Fibroblast of gingiva (primary cell): ENCODE measurements at places on chromosomes 4 and X.

GRCh38 chr4:6041800-6042199 lies 23.6 kb upstream of the C4orf50 start:
- DNase-seq: no peak

GRCh38 chrX:118660085-118660484 lies 67.3 kb upstream of the IL13RA1 start:
- DNase-seq: no peak

GRCh38 chrX:12868747-12869146 lies 1.9 kb downstream of the TLR7 start:
- DNase-seq: no peak

GRCh38 chrX:115892787-115893671 lies 277.5 kb upstream of the AGTR2 start:
- no peak for DNase-seq

- no peak for DNase-seq
These were observed 36.1 kb downstream of the COQ2 start for GRCh38 chr4:83248486-83248885.

DNA sequence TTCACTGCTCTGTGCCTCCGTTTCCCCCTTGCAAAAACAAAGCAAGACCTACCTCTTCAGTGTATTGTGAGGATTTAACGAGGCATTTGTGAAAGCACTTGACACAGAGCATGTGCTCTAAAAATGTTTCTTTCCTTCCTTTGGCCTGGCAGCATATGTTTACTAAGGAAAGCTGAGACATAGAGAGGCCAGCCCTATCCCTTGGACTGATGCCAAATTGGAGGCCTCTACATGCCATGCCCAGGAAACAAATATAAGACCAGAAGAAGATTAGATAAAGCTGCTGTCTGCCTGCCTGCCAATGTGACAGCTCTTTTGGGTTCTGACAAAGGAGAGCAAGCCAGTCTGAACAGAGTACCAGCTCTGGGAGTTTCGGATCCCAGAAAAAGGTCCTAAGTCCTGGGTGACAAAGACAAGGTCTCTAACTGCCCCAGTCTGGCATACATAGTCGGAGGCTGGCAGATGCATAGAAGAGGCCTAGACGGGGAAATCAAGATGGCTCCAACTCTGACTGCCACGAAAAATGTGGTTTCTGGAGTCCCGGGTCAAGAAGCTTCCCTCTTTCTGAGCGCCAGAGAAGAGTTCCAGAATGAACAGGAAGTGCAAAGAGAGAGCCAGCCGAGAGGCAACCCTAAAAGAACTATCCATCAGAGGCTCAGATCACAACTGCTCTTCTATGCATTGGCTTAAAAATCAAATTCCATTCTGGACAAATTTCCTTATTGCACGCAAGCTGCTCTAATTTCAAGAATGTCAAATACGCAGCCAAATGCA lies 25.8 kb downstream of the OTUD6A start:
- DNase-seq: peak; percentile 56

GRCh38 chr4:102678695-102679335 lies 82.0 kb downstream of the MANBA start:
- no peak for DNase-seq

GRCh38 chr4:95215991-95216605 lies 332.7 kb downstream of the UNC5C start:
- no peak for DNase-seq

DNA sequence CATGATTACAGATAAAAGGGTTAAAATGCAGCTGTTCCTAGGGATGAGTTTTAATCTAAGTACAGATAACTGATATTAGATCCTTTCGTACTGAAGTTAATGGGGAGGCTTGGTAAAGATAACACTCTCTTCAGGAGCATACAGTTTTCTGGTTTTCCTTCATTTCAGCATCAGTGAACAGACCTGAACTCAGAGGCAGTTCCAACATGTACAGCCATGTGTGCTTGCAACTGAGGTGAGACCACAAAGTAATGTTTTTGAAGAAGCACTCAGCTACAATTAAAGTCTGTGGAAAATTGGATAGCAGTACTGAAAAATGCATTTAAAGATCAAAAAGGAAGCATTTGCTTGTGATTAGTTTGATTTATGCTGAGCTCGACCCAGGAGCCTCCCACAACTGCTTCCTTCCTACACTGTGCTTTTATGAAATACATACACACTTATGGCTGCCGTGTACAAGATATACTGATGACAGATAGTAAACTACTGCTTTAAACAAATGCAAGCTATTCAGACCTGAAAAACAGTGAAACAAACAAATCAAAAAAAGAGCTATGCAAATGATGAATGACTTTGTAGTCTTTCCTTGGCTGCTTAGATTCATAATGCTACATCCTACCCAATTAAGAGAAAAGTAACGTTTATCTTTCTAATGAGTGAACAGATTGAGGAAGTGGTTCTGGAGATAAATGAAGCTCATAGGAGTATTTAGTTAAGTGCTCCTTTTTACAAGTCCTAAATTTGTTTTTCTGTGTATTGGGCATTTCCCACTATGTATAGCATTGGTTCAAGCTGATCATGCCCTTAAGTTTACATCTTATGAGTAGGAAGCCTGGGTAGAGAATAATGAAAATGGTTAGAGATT lies 68.4 kb downstream of the PDLIM5 start:
- no peak for DNase-seq

GRCh38 chr4:119478446-119479179 lies 150.0 kb downstream of the PDE5A start:
- DNase-seq: peak; percentile 10

GRCh38 chrX:64975491-64975890 lies 759 bp downstream of the ZC4H2 start:
- peak; percentile 1 for DNase-seq

- no peak for DNase-seq
These were observed 1081.9 kb downstream of the FAT4 start for GRCh38 chr4:126396703-126397102.

DNA sequence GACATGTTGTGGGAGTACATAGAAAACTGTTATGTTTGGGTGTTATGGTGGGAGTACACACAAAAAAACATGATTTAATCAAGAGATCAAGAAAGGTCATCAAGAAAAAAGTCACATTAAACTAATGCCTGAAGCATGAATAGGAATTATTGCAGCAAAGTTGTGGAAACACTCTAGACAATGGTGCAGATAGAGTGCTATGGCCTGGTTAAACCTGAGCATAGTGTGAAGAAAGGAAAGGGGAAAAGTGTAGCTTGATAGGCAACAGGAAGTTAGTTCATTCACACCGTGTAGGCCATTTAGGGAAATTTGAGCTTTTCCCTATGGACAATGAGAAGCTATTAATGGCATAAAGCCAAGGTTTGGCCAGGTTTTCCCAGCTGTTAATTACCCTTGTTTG lies 162.1 kb upstream of the EMCN start:
- DNase-seq: no peak

DNA sequence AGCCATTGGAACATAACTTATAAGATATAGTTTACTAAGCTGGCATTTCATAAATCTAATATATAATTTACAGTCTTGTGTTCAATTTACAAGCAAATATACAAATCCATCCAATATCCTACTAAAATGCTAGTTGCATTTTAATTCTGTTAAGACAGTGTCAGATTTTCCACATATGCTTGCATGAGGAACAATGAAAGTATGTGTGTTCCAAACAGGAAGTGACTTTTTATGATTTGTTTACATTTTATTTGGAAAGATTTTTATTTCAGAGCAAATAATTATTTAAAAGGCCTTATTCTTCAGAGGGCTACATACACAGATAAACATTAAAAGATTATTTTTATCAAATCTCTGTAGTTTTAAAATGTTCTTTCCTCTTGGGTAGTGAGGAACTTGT lies 130.1 kb downstream of the KLHL34 start:
- DNase-seq: no peak

DNA sequence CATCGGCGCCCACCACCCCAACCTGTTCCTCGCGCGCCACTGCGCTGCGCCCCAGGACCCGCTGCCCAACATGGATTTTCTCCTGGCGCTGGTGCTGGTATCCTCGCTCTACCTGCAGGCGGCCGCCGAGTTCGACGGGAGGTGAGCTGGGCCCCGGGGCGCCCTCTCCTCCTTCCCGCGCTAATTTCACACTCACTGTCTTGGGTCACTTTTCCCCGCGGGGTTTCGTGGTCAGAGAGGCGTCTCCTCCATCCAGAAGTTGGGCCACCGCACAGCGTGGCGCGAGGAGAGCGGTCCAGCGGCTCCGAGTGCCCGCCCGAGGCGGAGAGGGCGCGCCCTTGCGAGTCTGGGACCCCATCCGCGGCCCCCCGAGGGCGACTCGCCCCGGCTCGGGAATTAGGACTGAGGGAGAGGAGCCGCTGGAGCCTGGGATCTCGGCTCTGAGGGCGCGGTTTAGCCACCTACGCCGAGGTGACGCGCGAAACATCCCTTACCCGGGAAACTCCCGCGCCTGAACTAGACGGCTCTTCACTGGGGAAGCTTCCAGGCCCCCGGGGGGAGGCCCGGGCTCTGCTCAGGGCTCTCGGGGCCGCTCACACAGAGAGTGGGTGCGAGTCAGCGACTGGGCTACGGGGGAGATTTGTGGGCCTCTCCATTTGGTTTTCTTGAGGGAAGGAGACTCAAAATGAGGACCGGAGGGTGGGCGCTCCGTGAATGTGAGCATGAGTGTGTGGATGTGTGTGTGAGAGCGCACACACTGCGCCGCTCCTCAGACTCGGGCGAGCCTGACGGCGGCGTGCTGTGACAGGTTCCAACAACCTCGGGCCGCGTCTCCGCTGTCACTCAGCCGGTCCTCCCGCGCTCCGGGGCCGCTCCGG lies 551 bp downstream of the NPNT start:
- no peak for DNase-seq

DNA sequence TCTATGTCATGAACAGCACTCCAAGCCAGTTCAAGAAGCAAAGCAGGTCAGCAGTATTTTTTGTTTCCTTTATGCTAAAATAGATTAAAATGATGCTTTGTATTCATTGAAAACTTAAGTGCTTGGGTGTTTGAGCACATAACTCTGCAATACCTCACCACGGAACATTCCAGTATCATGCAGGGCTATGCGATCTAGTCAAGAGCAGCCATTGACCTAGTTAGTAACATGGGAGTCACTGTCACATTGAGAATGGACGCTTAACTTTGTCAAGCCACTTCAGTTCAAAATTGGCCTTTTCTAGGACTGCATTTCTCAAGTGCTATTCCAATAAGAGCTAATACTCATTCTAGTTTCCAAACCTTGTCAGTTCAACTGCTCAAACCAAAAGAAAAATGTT lies 160.1 kb upstream of the FSTL5 start:
- no peak for DNase-seq

DNA sequence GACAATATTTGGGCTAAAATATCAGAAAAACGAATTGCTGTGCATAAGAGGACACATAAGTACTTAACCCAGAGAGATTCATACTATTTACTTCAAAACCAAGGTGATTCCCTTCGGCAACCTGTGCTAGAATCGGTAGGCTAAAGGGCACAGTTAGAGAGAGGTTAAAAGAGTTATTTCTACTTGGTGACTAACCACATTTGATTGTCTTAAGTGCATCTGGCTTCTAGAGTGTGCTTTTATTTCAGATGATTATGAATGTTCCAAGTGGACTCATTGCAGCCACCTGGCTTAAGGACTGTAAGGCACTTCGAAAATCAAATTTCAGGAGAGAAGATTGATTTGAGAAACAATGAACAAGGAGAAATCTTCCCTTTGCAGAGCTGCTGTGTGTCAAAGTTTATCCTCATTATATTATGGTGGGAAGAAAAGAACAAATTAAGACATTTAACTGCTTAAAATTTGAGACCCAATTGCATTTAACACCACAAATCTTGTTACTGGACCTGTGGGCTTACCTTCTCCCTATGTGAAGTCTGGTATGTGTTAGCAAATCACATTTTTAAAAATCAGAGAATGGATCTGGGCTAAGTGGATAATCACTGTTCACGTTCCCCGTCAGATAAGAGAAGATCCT lies 34.0 kb downstream of the PHOX2B start:
- no peak for DNase-seq

DNA sequence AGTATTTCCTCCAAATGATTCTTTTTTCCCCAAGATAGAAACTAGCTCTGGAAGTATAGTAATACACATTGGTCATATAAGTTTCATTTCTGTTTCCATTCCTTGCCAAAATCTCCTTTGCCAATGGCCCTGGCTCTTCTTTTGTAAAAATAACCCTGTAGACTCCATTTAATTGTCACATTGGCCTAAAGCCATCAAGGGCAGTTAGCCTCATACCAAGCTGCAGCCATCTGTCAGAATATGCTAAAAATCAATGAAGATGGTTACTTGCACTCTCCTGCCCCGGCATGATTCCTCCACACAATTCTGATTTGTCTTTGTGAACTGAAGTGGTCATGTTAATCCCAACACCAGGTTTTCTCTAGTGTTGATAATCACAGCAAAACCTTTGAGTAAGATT lies 380.5 kb downstream of the SH2D1A start:
- DNase-seq: no peak

DNA sequence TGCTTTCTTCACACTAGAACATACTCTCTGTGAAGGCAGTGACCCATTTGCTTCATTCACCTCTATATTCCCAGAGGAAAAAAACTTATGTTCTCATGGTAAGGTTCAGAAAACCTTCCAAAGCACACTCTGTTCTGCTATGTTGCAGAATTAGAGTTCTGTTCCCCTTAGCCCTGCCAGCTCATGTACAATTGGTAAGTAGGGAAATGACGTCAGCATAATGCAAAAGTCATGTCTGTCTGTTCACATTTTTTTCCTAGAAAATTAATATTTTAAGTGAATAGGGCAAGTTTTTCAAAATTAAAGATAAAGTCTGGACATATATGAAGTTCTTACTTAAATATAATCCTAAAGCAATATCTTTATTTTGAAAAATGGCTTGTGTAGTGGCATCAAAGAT lies 443.6 kb downstream of the GALNTL6 start:
- no peak for DNase-seq

GRCh38 chr4:33058998-33059397 lies 2338.8 kb downstream of the PCDH7 start:
- DNase-seq: no peak

- DNase-seq: no peak
These were observed 236.2 kb upstream of the MAGEB16 start for GRCh38 chrX:35561985-35562384.

DNA sequence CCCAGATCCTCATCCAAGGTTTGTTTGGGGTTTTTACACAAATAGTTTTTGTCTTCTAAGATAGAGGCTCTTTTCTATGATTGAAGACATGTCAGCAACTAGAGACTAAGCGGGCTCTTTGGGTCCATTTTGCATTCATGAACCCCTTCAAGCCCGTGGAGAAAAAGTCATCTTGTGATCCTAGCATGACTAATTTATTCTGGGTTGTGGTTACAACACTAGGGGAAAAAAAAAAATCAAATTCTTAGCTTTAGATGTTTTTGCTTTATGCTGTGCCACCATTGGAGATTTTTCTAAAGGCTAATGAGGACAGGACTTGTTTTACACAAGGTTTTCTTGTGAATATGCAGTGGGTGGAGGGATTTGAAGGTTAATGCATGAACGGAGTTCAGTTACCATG lies 440.0 kb downstream of the PCDH7 start:
- DNase-seq: no peak
